Upper lobe of left lung (tissue), 6 donors: ENCODE measurements at places on chromosomes 6 and 20.

DNA sequence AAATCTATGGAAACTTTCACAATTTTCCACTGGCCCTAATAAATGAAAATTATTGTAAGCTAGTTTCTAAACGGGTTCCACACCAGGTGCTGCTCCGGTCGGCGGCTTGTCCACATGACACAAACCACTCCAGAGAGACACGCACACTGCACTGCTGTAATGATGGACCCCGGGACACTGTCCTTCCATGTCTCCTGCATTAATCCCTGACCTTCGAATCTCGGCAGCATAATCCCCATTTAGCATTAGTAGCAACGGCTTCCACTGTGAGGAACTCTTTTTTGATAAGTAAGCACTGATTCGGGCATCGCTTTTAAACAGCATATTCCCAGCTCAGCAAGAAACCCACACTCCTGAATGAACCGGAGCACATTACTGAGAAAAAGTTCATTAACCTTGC is 43.5 kb downstream of the INSM1 start:
- DNase-seq = no peak

DNA sequence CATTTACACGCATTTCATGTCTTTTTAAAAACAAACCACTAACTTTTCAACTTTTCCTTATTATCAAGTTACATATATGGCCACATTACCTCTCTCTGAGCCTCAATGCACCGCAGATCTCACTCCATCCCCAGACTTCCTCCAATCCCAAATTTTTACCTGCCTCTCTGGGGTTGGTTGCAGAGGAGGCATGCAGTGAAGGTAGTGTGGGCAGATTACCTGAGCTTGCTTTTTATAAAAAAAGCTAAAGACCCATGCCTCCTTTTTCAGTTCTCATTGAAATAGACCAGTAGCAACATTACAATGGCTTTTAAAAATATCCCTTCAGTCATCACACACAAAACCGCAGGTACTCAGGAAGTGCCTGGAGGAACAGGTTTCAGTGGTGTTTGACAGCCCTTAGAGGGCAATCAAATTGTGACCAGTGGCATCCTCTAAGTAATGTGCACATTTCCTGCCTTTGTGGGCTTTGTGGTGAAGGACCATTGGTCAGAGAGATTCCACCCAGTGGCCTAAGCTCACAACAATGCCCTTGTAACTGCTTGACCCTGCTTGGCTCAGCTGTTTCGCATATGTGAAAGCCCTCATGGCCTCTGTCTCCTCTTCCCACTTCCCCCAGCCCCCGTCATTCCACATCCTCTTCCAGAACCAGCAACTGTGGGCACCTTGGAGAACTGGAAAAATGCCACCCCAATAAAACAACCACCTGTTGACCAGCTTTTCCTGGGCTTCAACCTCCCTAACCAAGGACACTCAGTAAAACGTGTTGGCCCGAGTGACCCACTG is 30.2 kb upstream of the IL17A start:
- DNase-seq = no peak

GRCh38 chr6:39157511-39157910 is 42.5 kb upstream of the SAYSD1 start:
- no peak for DNase-seq

GRCh38 chr20:50017576-50018248 is 34.9 kb downstream of the SNAI1 start:
- no peak for DNase-seq

DNA sequence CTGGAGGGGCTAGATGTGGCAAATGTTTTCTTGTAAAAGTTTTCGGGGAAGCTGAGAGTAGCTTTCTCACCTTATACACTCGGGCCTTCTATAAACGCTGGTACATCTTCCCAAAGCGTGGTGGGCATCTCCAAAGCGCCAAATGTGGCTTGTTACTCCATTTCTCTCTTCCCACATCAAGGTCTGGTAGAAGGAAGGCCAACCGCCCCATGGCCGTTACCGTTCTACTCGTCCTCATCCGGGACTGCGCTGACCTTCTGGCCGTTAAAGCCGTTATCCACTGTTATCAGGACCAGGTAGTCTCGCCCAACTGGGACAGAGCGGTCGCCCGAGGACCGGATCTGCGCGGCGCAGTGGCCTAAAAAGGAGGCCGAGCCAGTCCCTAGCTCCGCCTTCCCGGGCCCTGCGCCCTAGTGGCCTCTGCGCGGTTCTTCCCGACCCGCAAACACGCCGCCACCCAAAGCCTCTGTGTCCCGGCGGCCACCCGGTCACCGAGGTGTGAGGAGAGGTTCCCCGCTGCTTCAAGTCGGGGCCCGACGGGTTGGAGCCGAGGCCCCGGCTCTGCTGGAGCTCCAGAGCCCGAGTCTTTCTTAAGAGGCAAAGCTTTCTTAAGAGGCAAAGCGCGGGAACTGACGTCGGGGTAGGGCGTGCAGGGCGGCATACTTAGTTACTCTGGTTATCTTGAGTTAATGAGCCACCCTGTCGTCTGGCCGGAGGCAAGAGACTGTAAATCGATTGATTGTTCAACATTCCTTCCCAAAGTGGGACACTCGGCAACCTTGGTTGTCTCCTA is 90.5 kb downstream of the GPX5 start:
- DNase-seq = peak; percentile 70

DNA sequence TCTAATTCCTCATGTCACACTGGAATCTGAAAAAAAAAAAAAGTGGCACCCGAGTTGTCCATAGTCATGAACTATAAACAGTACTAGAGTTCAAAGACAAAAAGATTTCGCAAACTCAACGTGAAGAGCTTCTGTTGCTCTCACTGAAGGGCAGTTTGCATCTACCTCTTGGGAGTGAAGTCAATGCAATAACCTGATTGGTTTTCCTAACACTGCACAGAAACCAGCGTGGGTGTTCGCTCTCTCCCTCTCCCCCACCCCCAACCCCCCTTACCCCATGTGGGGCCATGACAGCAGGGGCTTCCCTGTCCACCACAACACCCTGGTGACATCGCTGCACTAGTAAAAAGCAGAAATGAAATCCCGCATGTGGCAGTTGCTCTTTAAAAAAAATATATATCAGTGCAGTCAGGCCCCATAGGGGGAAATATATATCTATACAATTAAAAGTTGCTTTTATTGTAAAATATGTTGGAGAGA is 66.9 kb downstream of the GMPR start:
- DNase-seq = no peak

DNA sequence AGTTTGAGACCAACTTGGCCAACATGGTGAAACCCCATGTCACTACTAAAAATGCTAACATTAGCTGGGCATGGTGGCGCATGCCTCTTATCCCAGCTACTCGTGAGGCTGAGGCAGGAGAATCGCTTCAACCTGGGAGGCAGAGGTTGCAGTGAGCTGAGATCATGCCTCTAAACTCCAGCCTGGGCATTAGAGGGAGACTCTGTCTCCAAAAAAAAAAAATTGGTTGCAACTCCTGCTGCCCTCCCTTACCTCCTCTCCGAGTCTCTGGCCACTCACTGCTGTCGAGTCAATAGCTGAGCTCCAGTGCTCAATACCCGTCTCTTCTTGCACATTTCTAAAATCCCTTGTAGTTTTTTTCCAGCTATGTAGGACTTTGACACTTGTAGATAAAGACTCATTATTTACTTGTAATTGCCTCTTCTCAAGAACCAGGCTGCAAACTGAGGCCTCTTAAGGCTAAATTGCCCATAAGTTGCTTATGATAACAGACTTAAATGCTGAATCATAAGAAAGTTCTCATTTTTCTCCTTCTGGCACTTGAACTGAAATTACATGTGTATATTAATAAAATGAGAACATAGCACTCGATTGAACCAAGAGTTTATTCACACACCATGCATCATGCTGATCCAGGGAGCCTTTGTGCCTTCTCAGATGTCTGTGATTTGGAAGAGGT is 13.8 kb downstream of the HECA start:
- no peak for DNase-seq

- DNase-seq = no peak
These were observed 10.5 kb downstream of the ENTPD6 start for GRCh38 chr20:25206063-25206403.

DNA sequence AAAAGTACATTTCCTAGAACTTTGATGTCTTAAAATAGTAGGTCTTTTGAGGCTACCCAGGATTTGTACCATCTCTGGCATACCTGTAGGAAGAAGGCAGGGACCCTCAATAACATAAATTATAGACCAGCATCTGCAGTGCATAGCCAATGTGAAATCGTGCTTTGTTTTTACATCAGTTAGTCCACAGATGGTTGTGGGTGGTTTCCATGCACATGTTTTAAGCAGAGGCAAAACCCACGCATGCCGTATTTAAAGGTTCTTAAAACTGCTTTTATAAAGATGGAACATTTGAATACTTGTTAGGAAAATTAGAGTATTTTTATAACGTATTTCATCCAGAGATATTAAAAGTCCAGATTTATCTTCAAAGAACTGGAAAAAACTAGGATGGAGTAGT is 66.3 kb downstream of the SH3BGRL2 start:
- DNase-seq = no peak

- no peak for DNase-seq
These were observed 248.0 kb downstream of the CDH26 start for GRCh38 chr20:60206259-60206658.

- DNase-seq = no peak
These were observed 4.5 kb upstream of the ALDH8A1 start for GRCh38 chr6:134954272-134955000.

DNA sequence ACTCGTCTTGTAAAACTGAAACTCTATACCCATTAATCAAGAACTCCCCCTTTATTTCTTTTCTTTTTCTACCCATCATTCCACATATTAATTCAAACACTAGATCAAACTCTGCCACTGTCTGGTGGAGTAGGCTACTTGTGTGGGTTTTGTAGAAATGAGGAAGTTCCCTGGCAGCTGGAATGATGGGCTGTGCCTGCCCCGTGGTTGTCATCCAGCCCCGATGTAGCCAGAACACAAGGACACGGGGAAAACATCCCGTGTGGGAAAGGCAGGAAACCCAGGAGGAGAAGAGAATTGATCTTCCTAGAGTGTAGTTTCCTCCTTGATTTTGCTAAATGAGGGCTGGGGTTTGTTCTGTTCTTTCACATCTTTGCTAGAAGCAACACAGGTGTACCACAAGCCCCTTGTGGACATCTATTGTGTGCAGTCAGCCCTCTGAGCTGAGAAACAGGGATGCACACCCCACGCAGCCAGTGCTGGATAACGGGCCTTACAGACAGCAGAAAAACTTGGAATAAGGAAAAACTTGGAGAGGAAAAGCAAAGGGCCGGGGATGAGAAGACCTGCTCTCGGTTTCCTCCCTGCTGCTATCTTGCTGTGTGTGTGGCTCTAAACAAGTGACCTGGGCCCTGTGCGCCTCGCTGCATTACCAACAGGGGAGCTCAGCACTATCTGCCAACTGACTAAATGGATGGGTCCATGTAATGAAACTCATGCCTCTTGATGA is 88.0 kb downstream of the SCML4 start:
- no peak for DNase-seq

DNA sequence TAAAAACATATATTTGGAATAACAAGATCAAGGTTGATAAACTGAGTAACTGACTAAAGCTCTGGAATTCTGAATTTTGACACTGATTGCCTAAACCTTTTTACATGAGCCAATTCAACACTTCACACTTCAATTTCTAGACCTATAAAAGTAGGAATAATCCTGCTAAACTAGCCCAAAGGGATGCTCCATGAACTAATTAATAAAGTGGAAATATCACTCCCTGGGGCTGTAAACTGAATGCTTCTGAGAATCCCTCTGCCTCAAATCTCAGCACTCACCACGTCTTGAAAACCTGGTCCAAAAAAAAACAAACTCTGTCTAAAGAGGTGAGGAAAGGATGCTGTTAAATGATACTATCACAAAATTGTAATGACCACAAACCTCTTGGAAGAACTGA is 50.9 kb downstream of the DCDC2 start:
- DNase-seq = no peak

GRCh38 chr6:9789201-9789600 is 625.7 kb downstream of the TFAP2A start:
- DNase-seq = no peak

- DNase-seq = peak; percentile 44
These were observed 8.5 kb upstream of the ANGPT4 start for GRCh38 chr20:924639-925038.

GRCh38 chr6:99498421-99498820 is 16.8 kb downstream of the USP45 start:
- DNase-seq = no peak

GRCh38 chr6:111724505-111724904 is 118.8 kb upstream of the TRAF3IP2 start:
- DNase-seq = no peak

DNA sequence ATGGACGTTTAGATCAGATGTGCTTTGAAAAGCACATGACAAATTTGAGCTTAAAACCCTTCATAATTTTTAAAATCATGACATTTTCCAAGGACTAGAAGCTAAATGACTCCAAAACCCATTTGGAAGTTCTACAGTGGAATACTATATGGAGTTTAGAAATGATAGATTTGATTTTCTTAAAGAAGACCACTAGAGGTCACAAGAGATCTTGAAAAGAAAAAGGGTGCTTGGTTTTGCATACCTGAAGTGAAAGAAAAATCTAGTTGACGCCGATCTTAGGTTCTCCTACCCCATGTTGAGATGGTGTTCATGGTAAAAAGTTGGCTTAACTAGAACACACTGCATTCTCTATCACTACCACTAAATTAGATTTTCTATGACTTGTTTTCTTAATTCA is 31.5 kb downstream of the CFAP61 start:
- DNase-seq = no peak

DNA sequence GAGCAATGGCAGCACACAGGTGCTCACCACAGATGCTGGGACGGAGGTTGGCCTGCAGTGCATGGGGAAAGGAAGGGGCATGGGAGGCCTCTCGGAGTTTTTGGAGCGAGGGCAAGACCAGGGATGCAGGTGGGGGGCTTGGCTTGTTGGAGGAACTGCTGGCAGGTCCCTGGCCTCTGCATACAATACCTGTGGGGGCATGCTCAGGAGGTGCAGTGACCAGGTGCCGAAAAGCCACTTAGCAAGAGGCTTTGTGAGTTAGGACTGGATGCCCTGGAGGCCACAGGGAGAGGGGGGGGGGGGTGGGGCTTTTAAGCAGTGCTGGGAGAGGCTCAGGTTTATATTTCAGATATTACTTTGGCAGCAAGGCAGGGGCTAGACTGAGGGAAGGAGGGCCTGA is 142.7 kb downstream of the F13A1 start:
- DNase-seq = no peak

GRCh38 chr20:22807646-22808244 is 223.4 kb upstream of the FOXA2 start:
- DNase-seq = no peak

- DNase-seq = no peak
These were observed 513.0 kb downstream of the EPHA7 start for GRCh38 chr6:92906385-92906784.

DNA sequence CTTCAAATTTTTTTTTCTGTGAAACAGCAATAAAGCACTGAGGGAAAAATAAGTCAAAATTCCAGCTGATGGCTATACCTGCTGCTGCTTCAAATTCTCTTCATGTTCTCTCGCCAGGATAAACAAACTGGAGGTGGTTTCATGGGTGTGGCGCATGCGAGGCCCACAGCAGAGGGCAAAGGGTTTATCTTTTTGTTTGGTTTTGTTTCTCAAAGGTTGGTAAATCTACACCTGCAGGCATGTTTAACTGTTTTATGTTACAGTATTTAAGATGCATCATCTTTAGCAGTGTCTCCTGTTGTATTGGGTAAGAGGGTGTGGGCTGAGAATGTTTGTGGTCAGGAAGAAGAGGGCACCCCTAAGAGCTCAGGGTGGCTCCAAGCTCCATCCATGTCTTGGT is 342.2 kb downstream of the CDH26 start:
- no peak for DNase-seq
